ENCODE measurements at places on chromosomes 6 and 20.
A peak's percentile ranks its signal among the peaks of the same experiment; 100 is the strongest.

DNA sequence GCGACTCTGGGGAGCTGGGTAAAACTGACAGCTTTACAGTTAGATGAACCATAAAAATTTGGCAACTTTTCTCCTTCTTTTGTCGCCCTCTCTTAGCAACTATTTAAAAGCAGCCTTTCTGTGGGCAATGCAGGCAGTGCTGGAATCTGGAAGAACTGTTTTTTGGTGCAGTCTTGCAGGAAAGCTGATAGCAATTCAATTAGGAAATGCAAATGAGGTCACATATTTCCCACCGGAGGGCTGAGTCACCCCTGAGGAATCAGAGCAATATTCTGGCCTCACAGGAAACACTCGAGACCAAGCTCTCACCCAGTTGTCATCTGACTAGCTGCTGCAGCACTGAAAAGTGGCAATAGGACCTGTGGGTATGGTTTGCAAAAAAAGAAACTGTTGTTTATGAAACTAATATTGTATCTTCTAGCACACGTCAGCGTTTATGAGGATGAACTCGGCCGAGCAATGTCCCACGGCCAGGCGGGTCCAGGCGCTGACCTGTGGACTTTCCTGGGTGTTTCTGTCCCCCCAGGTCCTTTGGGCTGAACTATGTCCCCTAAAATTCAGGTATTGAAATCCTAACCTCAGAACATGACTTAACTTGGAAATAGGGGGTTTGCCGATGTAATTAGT is 312.3 kb downstream of the TAF4 start:
- DNase-seq, result no peak

- peak; percentile 13 for DNase-seq
Measured at GRCh38 chr6:157823528-157824370, 703 bp downstream of the SNX9 start.

DNA sequence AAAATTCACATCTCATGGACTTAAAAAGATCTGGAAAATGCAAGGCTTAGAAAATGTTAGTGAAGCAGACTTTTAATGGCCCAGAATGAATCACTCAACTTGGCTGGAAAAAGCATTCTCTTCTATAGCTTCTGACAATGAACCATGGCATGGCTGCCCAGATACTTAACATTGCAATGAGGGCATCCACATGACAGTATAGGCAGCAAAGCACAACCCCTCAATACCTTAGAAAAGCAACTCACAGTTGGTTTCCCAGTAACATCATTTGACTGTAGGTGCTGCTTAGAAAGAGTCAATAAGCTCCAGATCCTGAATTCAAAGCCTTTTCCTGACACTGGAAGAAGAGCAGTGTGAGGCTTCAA is 155.8 kb downstream of the EYA4 start:
- DNase-seq, result no peak

GRCh38 chr20:43955062-43955749 is 40.6 kb downstream of the TOX2 start:
- no peak for DNase-seq

DNA sequence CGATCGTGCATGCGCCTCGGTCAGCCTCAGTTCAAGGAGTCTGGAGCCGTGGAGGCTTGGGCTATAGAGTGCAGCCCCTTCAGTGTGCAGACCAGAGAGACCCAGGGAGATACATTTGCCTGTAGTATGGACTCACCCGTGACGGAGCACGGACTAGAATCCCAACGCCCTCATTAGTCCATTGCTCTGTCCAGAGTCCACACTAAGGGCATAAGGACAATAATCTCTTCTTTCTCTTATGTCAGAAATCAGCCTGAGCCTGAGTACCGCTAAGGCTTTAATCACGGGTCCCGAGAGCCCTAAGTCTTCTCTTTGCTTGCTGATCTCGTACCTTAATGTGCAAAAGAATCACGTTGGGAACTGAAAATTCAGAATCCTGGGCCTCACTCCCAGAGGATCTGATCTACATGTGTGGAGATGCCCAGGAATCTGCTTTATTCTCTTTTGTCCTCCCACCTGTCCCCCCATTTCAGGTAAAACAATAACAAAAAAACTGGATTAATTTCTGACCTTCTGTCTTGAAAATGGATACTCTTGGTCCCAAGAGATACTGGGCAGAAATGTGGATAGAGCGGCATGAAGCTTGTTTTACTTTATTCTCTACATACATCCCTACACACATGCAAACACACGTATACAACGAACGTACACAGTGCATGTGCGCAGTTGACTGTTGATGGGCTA is 671 bp downstream of the BPHL start:
- DNase-seq, result no peak

DNA sequence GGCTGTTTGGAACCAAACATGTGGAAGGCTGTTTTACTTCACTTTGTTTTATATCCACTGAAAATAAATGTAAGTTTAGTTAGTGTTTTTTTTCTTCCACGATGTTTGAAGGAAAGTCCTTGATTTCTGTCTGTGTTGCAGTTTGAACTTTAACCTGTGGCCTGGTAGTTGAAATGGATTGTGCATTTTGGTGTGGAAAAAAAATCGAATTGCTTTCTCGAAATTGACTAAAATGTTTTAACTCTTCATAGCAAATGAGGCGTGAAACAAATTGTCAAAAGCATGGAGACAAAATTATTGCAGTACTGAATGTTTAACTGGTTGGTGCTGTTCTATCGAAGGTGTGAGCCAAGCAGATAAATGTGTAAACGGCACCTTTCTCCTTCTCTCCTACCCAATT is 24.5 kb downstream of the ARID1B start:
- no peak for DNase-seq

Data from stimulated activated CD8-positive, alpha-beta memory T cell treated with anti-CD3 and anti-CD28 coated beads, Interleukin-2, amount 100 ng/mL, for 1 hour (primary cell).